ENCODE measurements at places on chromosomes 4 and X. TPM values are rescaled to one million over a fixed set of nuclear protein-coding genes. Genes with fewer than 3 reads are reported as not detected.

The ADH1A gene
- not detected for polyA plus RNA-seq

The SSX1 gene
- not detected for polyA plus RNA-seq

The GAGE12D gene
- polyA plus RNA-seq = not detected

The ADAM29 gene
- not detected for polyA plus RNA-seq

The SRPK3 gene
- polyA plus RNA-seq = 0.10 TPM

The CORIN gene
- 0.05 TPM for polyA plus RNA-seq

The MAGEB18 gene
- polyA plus RNA-seq = not detected

The IDH3G gene
- 89.3 TPM for polyA plus RNA-seq

The SAP30 gene
- polyA plus RNA-seq = 9.2 TPM

The IL2RG gene
- not detected for polyA plus RNA-seq

The TMSB4X gene
- polyA plus RNA-seq = 2,487 TPM

The CXCL10 gene
- 0.10 TPM for polyA plus RNA-seq

The CSAG2 gene
- polyA plus RNA-seq = not detected

The POU3F4 gene
- polyA plus RNA-seq = not detected

The CSAG1 gene
- polyA plus RNA-seq = not detected

The PPEF2 gene
- not detected for polyA plus RNA-seq

The TMEM156 gene
- 0.60 TPM for polyA plus RNA-seq

The DKK2 gene
- not detected for polyA plus RNA-seq

The NWD2 gene
- not detected for polyA plus RNA-seq

The FGF5 gene
- 3.9 TPM for polyA plus RNA-seq

The PDZD11 gene
- 103 TPM for polyA plus RNA-seq

The IL15 gene
- polyA plus RNA-seq = 1.4 TPM

The LINC00632 gene
- polyA plus RNA-seq = 0.02 TPM

Measured in mammary epithelial cell (primary cell).